Anterior cingulate cortex (tissue), 58 donors: ENCODE measurements at places on chromosomes 1 and 21.

DNA sequence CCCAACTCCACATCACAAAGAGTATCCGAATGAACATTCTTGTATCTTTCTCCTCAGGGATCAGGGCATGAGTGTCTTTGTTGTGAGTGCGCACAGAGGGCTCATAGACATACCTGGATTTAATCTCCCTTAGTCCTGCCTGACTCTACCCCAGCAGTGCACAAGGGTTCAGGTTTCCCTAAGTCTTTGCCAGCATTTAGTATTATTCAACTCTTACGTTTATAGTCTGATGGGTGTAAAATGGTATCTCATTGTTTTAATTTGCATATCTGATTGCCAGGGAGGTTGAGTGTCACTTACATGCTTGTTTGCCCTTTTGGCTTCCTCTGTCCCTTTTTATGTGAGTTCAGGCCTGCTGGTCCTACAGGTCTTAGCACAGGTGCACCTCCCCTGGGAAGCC, 49.5 kb downstream of the FOXD2 start:
- DNase-seq, result no peak

GRCh38 chr1:213995603-213996002, 7.8 kb downstream of the PROX1 start:
- no peak for DNase-seq

GRCh38 chr1:2967881-2968280, 53.4 kb upstream of the ACTRT2 start:
- no peak for DNase-seq

GRCh38 chr1:201456499-201457309, 12.3 kb downstream of the PHLDA3 start:
- DNase-seq, result peak; percentile 50

DNA sequence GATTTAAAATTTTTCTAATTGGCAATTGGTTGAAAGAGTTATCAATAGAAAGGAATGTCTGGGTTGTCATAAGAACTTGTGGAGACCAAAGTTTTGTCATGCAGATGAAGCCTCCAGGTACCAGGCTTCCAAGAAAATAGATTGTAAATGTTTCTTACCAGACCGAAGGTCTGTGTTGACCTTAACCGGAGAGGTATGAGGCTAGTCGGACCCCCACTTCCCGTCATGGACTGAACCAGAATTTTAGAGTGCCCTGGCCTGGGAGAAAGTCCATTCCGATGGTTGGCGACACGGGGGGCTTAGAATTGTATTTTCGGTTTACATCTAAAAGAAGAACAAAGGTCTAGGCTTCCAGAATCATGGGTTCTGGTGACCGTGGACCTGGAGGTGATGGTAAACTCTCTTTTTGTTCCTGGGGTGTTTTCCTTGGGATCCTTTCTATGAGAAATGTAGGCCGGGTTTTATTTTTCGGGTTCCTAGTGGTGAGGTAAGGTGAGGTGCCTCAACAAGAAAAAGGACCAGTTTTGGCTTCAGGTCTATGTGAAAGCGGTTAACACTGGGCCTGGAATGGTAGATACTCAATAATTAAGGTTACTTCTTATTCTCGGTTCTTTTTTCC, 405 bp upstream of the UHMK1 start:
- DNase-seq, result no peak
